ENCODE measurements at places on chromosomes 7 and 10.

GRCh38 chr7:142405122-142405765, 147.4 kb upstream of the PRSS58 start:
- no peak for DNase-seq

DNA sequence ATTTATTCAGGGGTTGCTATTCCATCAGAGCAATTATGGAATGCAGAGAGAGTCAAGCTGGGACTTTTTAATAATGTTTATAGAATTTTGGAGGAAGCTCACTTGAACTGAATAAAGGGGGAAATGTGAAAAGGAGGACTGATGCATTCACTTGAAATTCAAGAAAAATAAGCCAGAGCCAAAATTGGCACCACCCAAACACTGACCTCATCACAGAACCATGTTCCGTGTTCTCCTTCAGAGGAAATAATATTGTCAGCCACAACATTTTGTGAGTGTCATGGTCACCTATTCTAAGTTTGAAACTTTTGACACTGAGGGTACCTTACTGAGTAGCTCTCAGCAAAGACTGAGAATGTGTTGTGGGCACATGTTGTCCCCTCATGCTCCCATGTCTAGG, 207.0 kb downstream of the ANK3 start:
- DNase-seq: no peak

DNA sequence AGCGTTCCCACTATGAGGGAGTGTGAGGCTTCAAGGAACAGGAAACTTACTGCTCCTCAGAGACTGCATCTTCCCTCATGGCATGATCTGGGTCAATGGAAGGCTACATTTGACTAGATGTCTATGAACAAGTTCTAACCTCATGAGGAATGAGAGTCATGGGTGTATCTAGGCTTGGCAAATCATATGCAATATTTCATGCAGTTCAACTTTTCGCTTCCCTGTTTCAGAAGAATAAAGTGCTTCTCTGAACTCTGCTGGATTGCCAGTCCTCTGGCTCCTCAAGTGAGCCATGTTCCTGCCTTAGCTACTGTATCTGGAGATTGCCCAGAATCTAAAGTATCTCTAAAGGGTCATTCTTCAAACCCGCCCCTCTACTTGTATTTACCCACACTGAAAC, 54.3 kb upstream of the SEMA3A start:
- DNase-seq: no peak

DNA sequence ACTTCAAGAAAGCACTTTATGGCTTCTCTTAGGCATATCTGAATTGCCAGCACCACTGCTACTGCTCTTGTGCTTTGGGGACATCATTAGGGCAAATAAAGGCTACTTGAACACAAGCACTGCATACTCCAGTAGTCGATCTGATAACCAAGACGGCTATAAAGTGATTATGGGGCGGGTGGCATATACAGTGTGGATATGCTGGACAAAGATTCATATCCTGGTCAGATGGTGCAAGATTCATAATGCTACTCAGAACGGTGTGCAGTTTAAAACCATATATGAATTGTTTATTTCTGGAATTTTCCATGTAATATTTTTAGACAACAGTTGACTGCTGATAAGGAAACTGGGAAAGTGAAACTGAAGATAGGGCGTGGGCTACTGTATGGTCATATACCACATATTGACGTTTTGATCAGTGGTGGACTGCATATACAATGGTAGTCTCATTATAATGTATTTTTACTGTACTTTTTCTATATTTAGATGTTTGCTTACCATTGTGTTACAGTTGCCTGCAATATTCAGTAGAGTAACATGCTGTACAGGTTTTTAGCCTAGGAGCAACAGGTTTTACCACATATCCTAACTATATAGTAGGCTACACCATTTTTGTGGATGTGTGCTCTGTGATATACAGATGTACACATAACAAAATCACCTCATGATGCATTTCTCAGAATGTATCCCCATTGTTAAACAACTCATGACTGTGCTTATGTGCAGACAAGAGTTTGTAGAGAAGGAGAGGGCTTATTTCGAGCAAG, 15.2 kb downstream of the ANLN start:
- no peak for DNase-seq

DNA sequence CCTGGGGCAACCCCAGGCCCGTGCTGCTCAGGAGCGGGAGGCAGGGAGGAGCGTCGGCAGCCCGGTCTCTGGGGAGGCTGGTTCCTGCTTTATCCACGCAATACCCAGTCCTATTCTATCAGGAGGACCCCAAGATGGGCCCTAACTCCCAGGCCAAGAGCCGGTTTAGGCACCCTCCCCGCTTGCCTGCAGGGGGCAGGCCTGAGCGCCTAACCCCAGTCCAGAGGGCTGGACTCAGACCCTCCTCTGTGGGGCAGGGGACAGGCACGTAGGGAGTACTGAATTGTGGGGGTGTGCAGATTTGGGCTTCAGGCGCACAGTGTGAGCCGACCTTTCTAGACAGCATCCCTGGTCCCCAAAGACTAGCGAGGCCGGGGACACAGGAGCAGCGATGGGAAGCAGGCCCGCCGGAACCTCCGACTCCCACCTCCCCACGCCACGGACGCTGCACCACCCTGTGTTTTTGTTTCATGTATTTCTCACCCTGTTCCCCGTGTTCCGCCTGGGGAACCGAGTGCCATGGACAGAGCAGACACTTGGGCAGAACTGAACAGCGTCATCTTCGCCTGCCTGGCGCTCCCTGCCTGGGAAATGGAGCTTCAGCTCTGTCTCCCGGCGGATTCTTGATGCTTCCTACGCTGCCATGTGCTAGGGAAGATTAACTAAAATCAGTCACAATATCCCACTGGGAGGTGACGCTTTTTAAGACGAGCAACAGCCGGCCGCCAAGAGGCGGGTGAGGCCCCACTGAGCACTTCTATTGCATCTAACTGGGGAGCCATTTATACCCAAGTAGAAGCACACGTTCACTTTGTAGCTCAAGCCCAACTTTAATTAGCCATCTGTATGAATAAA, 5.3 kb downstream of the NUDT1 start:
- no peak for DNase-seq

- DNase-seq: no peak
These were observed 83.9 kb upstream of the RET start for GRCh38 chr10:42992957-42993390.

DNA sequence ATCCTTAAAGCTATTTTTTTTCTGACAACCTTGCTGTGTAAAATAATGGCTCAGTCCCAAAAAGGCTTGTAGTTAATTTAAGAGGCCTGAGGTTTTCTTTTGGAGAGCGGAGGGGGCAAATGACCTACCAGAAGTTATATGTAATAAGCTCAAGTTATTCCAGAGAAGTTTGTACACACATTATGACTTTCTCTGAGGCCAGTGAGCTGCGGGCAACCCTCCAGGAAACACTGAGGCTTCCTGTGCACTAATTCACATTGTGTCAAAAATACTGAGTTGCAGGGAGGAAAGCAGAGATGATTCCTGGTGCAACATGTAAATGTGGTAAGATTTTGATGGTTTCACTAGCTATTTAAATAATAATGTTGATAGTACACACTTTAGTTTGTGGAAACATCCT, 188.6 kb downstream of the DIP2C start:
- no peak for DNase-seq

DNA sequence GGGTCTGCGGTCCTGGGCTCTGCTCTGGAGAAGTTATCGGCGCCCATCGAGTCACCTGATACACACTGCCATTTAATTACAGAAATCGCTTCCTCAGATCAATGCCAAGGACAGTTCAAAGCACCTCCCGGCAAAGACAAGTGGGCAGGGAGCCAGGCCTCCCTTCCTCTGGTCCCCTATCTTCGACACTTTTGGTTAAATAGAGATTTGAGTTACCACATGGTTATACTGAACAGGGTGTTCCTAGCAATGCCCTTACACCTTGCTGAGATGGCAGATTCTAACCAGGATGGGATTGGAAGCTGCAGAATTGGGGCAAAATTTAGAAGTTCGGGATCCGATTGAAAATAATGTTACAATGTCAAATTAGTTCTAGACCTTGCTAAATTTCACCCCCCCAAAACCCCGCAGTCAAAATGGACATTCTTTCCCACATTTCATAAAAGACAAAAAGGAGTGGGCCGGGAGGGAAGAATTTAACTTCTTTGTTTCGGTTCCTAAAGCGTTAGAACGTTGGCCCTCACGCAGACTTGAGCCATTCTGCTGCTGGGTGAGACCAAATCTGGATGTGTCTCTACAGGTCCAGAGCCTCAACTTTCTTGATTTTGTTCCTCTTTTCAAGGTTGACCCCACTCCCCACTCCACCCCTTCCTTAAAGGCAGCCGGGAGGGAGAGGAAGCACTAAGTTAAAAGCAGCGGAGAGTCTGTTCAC, 2.2 kb upstream of the DLX5 start:
- DNase-seq: no peak

GRCh38 chr10:7264313-7264756, 146.5 kb downstream of the SFMBT2 start:
- no peak for DNase-seq

DNA sequence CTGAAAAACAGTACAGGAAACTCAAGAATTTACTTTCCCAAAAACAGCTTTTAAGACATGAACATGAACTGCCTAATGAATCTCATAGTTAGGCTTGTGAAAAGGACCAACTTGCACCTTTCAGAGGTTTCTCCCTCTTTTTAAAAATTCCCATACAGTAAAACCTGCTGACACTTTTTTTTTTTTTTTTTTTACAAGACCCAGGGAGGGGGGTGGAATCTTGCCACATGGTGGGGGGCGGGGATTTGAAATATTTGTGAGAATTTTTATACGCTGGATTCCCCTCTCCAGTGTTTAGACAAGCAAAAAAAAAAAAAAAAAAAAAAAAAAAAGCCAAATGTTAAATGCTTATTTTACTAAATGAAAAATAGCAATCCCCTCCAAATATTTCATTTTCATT, 57.4 kb downstream of the HIBADH start:
- DNase-seq: no peak

- DNase-seq: no peak
These were observed 91.4 kb upstream of the NEBL start for GRCh38 chr10:20988357-20988983.

- no peak for DNase-seq
These were observed 39.6 kb upstream of the KLHL7 start for GRCh38 chr7:23065974-23066373.

Data from epithelial cell of prostate (primary cell).